ENCODE measurements at places on chromosomes 13 and 19.

DNA sequence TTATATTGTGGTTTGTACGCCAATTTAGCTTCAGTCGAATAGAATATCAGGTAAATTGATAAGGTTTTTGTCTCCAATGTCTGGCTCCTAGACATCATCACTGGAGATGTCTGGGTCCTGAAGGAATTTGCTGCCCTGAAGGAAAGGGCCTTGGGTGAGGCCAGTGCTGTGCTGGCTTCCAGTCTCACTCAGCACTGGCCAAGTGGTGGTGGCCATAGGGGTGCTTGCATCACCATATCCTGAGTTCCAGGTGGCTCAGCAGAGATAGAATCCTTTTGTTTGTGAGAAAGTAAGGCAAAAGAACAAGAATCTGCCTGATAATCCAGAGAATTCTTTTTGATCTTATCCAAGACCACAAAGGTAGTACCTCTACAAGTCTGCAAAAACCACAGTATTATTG, 39.1 kb downstream of the UQCRFS1 start:
- no peak for DNase-seq

DNA sequence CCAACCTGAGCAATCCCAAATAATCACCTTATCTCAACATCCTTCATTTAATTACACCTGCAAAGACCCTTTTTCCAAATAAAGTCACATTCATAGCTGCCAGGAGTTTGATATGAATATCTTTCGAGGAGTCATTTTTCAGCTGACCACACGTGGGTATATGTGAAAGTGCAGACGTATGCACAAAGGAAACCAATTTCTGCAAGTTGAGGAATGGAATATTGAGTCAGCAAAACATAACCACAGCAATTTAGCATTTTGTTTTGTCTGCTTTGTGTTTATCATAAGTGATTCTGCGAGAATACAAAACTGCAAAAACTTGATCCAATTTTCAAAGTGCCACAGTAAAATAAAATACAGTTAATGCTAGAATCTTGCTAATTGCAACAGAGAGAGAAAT, 295.9 kb downstream of the SUCLA2 start:
- no peak for DNase-seq

GRCh38 chr19:4966591-4966990, 2.3 kb upstream of the KDM4B start:
- DNase-seq = no peak

DNA sequence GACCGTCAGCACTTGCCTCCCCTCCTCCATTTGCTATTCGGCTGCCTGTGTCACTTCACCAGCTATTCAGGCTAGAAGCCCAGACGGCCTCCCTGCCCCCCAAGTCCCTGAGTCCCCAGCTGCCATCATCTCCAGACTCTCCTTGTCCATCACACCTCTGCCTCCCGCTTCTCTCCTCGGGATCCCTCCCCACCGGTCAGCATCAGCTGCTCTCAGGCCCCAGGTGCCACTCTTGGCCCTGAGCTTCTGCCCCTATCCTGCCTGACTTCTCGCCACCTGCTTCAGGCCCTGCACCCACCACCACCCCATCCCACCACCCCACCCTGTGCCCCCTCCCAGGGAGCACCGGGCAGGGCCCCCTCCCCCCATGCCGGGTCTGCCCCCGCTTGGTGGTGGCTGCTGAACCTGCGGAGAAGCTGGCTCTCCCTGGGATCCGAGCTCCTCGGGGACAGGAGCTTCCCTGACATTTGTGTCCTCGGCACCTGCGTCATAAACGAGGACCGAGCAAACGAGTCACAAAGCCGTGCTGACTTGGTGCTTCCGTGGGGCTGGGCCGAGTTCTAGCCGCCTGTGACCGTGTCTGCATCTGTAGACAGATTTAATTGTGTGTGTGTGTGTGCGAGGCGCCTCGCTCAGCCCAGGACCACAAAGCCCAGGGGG, 70.3 kb upstream of the MCF2L start:
- no peak for DNase-seq

- no peak for DNase-seq
Measured at GRCh38 chr13:79455331-79455730, 25.6 kb upstream of the NDFIP2 start.

DNA sequence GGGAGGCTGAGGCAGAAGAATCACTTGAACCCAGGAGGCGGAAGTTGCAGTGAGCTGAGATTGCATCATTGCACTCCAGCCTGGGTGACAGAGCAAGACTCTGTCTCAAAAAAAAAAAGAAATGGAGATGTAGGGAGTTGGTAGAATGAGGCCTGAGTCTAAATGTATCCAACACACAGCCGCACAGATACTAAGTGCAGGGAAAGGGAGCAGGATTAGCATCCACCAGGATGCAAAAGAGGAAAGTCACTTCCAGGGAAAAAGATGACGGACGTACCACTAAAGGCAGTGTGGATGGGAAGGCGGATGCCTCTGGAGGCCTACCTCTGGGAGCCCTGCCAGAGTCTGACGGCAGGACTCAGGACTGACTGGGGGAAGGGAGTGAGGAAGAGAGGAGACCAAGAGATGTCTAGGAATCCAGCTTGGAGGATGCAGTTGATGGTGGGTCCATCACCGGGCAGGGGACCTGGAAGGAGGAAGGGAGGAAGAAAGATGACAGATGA, 6.8 kb downstream of the FAM98C start:
- no peak for DNase-seq

GRCh38 chr19:16969135-16969534, 57.5 kb downstream of the CPAMD8 start:
- DNase-seq = peak; percentile 25

- DNase-seq = no peak
Measured at GRCh38 chr13:100513987-100514670, 74.5 kb downstream of the GGACT start.

- DNase-seq = no peak
Measured at GRCh38 chr19:16457954-16458331, 13.8 kb downstream of the EPS15L1 start.

- DNase-seq = no peak
Measured at GRCh38 chr13:32039528-32039927, 8.0 kb downstream of the FRY start.

GRCh38 chr13:48818495-48819356, 157.0 kb upstream of the FNDC3A start:
- no peak for DNase-seq

DNA sequence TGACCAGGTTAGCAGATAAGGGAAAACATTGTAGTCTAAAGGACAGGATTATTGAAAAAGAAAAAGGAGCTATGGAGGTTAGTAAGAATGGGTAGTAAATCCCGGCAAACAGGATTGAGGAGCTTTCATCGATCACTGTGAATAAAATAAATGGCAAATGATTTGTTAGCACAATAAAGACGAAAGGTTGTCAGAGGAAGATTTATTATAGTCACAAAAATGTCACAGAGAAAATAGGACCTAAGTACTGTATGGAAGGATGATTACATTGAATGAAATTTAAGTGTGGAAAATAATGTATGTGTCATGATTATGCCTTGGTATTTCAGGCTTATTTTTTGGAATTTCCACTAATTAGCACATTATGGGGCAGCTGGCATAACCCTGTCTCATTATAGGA, 519.2 kb upstream of the SLITRK6 start:
- no peak for DNase-seq

DNA sequence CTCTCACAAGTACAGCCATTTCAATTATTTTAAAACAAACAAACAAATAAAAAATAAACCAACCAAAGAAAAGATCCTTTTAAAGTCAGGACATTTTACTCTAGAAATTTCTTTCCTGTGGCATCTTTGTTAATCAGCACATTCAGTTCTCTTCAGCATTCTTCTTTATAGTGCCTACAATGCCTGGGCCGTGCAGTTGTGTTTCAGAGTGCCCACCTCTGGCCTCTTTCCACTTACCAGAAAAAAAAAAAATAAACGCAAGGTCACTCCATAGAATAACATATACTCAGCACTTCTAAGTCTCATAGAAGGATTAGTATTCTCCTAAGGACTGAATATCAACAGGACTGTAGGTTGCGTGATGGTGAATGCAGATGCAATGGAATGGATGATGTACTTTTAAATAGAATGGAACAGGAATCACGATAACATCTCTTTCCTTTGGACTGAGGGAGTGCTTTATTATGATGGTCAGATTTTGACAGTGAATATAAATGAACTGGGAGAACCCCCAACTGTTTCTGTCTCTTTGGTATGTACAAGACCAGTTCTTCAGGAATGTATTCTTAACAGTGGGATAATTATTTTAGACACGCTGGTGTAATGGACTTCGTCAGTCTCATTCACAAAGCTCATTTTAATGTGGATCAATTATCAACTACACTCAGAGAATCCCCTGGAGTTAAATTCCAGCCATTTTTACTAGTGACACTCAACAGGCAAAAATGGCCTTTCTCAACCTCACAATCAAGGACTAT, 125.0 kb upstream of the NBEA start:
- no peak for DNase-seq

DNA sequence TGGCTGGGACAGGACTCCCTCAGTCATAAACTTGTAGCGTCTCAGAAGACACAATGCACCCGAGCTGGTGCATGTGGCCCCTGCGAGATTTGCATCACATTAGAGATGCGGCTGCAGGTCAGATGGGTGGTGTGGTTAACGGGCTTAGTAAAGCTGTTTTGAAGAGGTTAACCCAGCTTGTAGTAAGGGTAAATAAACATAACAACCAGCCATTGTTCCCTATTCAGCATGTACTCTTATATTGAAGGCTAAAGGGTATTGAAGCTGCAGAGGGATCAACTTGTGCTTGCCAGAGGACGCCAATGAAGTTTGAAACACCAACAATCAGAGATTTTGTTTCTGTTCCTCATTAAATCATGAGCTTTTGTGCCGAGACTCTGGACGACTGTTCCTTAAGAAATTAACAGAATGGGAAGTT, 79.4 kb downstream of the ZIC5 start:
- DNase-seq = no peak

- DNase-seq = peak; percentile 15
Measured at GRCh38 chr13:60226507-60226906, 62.8 kb upstream of the DIAPH3 start.

DNA sequence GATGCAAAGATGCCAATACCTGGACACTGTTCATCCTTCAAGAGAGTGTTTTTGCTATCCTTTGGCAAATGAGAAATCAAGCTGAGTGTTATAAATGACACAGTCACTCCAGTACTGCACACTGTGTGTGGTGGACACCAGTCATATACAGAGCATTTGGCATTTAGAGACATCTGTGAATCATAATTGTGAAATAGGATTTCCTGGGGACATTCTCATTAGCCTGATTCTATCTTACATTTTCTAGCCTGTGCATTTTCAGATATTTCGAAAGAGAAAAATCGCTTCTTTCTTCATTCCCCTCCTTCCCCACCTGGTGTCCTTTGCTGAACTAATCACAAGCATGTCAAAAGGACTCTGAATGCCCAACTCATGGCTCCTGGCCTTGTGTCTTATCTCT, 781.0 kb upstream of the ARGLU1 start:
- DNase-seq = no peak

- DNase-seq = no peak
Measured at GRCh38 chr19:17104679-17105078, 29.1 kb downstream of the MYO9B start.

GRCh38 chr19:38806371-38806770, 6.4 kb downstream of the LGALS4 start:
- no peak for DNase-seq

- no peak for DNase-seq
Measured at GRCh38 chr19:51944798-51945552, 17.7 kb downstream of the ZNF613 start.

DNA sequence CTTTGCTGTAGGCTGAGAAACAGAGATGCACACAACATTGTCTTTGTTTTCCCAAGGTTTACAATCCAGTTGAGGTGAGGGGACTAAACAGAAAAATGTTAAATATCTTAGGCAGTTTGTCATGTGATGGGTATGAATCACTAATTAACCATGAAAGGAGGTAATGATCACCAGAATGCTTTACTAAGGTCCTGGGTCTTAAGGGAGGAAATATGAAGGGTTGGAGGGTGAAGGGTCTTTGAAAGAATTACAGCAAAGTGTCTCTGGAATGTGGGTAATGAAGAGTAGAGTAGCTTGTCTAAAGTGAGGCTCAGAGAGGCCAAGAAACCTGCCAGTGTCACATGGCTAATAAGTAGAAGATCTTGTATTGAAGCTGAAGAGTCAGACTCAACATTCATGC, 19.0 kb downstream of the BIVM start:
- DNase-seq = no peak

- DNase-seq = no peak
Measured at GRCh38 chr13:101283782-101284181, 132.5 kb downstream of the NALCN start.

DNA sequence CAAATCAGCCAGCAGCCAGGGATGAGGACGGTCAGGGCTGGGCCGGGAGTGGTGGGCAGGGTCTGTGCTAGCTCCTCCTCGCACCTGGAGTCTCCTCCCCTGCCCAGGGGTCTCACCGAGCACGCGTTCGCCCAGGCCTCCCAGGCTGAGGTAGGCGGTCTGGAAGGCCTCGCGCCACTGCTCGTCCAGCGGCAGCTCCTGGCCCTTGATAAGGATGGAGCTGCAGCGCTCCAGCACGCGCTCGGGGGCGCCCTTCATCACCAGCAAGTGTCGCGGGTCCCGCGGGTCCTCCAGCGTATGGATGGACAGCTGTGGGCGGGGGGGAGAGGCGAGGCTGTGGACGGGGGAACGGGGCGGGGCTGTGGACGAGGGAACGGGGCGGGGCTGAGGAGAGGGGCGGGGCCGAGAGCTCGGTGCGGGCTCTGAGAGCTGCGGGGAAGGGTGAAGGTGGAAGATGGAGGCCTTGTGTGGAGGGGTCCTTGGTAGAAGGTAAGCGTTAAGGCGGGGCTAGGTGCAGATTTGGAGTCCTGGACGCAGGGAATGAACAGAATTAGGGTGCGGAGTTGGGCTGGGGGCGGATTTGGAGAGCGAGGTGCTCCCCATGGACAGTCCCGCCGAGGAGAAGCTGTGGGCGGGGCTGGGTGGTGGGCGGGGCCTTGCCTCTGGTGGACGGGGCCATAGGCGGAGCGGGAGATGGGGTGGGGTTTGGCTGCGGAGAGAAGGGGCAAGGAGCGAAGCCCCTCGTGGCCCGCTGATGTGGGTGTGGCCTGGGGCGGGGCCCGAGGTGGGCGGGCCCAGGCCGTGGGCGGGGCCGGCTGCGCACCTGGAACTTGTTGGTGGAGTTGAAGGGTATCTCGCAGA, 5.7 kb downstream of the ATP4A start:
- DNase-seq = no peak

DNA sequence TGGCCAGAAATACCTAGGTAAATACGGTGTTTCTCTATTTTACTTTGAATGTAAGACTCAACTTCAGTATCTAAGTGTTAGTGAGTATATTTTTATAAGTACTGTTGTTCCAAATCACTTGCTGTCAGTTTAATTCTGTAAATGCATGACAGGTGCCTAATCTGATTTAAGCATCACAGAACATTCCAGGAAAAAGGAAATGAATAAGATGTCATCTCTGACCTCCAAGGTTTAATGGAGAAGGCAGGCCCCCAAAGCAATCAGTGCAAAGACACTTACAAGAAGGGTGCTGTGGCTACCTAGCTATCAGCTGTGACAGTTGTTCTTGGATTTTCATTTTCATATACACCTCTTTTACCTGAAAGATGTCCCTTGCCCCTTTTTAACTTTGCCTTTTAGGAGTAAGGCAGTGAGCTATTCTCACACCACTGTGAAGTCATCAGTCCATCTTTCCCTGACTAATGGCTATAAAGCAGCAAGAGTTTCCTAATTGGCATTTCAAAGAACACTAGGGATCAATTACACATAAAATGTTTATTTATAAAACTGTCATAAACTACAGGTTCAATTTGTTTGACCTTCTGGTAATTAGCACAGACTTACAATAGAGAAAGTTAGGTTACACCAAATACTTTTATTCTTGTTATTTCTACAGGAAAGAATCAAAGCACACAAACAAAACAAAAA, 427.6 kb downstream of the SPRY2 start:
- DNase-seq = no peak

Data from HepG2 (cell line).